ENCODE measurements at places on chromosomes 2 and 18.

DNA sequence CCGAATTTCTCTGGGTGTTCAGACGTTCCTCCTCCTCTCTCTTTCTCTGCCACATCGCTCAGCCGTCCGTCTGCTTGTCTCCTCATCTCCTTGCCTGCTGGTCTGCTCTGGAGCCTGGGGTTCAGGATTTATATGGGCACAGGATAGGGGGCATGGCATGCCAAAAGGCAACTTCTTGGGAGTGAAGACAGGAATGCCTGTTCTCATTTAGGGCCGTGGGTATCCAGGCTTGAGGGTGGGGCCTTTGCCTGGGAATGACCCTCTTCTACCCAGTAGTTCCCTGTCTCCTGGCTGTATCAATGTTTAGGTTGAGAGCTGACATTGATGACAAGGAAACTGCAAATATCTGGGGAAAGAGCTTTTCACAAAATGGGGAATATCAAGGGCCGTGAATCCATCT, 98.0 kb downstream of the HRH4 start:
- DNase-seq, result no peak

DNA sequence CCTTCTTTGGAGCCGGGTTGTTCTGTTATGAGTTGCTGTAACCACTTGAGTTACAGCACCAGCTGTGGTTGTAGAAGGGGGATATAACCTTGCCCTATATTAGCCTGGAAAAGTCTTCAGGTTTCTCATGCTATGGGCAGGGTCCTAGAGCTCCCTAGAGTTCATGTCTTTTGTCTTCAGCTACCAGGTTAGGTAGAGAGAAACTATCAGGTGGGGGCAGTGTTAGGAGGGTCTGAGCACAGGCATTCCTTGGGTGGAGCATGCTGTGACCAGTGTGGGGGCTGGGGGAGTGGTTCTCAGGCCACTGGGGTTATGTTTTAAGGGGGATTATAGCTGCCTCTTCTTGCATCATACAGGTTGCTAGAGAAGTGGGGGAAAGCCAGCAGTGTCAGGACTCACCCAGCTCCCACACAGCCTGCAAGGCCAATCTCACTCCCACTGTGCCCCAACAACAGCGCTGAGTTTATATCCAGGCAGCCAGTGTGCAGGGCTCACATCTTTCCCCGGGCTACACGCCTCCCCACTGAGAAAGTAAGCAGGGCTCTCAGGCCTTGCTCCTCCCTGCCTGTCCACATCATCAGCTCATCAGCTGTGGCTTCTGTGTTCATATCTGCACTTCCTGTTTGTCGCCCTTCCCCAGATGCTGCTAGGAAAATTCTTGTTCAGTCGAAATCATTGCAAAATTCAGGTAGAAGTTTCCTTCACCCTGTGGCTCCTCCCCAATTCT, 133.8 kb upstream of the NRXN1 start:
- no peak for DNase-seq

GRCh38 chr2:106536490-106536889, 49.3 kb downstream of the CD8B2 start:
- no peak for DNase-seq

GRCh38 chr18:46080156-46080555, 8.1 kb upstream of the PSTPIP2 start:
- DNase-seq, result no peak

DNA sequence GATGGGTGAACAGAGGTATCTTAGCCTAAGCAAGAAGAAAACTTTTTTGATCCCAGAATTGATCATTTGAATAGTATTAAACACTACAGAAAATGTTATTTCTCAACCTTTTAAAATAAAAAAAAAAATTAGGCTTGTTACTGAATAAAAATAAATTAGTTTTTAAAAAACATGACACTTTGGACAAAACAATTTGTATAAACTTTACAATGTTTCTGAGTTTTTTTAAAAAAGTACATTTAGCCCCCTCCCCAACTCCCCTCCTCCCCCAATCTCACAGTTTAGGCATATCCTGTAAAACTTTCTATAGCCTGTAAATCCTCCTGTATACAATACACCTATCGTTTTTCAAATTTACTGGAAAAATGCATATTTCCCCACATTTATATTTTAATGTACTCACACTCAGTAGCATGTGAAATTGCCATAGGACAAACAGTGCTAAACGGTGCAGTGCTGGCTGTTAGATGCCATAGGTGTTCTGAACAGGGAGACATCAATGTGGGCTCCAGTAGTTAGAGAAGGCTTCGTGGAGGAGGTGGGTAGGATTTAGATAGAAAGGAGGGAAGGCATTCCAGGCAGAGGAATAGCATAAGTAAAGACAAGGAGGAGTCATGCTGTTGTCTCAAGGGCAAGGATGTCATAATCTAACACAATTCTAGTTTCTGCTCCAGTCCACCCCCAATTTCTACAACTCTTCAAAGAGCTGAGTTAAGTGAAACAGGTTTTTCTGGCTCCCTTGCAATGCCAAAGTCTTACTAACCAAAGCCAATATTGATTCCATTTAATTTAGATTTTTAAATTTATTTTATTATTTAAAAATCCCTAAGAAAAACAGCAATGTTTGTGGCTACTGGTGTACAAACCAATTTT, 50.9 kb downstream of the SP3 start:
- no peak for DNase-seq

DNA sequence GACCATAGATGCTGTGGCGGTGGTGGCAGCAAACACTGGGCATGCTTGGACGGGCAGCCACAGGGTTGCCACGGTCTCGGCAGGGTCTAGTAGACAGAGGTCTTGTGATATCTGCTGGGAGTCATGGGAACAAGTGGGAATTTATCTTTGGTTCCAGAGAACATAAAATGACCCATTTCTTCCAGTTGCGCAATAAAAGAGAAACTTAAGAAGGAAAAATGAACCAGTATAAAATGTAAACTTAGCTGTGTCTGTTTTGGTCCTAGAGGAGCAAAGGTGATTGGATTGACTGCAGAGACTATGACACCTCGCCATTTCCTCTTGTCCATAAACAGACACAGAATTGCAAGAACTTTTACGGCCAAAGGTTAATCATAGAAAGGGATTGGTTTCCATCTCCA, 132.6 kb upstream of the RBBP8 start:
- DNase-seq, result no peak

GRCh38 chr2:98604547-98604946, 3.8 kb downstream of the COA5 start:
- DNase-seq, result no peak
